Activated CD4-positive, alpha-beta T cell treated with anti-CD3 and anti-CD28 coated beads, Interleukin-2, amount 50 U/mL, for 16 hours (primary cell): ENCODE measurements at places on chromosomes 5 and 9.

GRCh38 chr9:92740446-92740961, 24.1 kb downstream of the BICD2 start:
- DNase-seq: no peak

DNA sequence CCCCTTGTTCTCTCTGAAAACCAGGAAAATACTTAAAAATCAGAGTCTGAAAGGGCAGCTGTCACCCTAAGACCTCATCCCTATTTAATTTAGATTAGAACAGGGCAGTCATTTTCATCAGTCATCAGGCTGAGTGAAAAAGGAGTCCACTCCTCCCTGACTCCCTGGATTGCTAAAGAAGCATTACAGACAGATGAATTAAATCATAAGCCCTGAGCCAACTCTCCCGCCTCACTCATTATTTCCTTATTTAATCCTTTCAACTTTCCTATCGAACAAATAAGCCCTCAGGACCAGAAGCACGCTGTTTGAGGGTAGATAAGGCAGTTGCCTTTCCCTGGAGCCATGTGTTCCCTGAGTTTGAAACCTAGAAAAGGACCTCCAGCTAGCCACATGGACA, 201.9 kb upstream of the ANKRD55 start:
- DNase-seq: no peak

DNA sequence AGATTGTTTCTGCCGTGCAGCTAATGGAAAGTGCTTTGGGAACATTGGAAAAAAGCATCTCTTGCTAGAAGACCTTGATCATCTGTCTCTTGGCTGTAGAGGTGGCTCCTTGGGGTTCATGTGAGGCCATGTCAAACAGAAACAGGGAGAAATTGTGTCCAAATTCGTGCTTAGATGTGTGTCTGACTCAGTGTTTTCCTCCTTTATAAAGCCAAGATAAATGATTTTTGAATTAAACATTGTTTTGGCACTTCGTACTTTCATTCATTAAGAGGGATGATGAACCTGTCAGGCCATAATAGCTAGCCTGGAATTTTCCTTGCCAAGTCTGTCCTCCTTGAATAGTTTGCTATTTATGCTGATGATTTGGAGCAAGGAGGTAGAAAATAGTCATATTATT, 143.8 kb downstream of the FBXL7 start:
- no peak for DNase-seq

DNA sequence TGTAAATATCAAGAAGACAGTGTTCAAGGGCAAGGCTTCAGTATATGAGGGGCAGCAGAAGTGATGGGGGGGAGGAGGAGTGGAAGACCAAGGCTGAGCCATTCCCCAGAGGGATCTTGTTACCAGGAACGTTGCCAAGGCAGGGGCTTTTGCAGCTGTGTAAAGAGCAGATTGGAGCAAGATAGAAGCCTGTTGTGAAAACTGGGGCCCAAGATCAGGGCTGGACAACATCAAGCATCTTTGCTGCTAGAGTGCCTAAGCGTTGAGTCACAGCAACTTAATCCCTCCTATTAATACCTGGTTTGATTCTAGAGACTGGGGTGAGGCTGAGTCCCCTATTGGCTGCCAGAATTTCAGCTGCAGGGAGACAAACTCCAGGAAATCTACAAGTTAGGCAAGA, 18.4 kb upstream of the ERCC6L2 start:
- DNase-seq: no peak

GRCh38 chr9:121750715-121751623, 99.5 kb downstream of the DAB2IP start:
- DNase-seq: no peak

GRCh38 chr9:18829873-18830272, 203.1 kb downstream of the SAXO1 start:
- no peak for DNase-seq

DNA sequence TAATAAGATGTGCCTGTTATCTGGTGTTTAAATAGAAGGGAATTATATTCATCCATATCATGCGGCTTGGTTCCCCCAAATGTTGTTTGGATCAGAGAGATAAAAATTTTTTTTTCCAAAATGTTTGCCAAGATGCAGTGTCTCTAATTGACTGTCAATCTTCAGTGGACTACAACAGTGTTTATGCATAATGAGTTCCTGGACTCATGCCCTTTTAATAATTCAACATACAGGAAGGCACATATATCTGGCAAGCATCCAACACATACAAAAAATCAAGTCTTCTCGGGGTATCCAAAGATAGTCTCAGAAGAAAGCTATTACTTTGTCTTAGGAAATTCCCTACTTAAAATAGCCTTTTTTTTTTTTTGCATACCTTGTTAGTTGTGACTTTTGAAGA, 1534.7 kb downstream of the EFNA5 start:
- no peak for DNase-seq

- DNase-seq: peak; percentile 39
Measured at GRCh38 chr5:5421149-5421960, 1.1 kb upstream of the ICE1 start.

- no peak for DNase-seq
Measured at GRCh38 chr5:157050050-157050449, 8.9 kb downstream of the HAVCR1 start.

DNA sequence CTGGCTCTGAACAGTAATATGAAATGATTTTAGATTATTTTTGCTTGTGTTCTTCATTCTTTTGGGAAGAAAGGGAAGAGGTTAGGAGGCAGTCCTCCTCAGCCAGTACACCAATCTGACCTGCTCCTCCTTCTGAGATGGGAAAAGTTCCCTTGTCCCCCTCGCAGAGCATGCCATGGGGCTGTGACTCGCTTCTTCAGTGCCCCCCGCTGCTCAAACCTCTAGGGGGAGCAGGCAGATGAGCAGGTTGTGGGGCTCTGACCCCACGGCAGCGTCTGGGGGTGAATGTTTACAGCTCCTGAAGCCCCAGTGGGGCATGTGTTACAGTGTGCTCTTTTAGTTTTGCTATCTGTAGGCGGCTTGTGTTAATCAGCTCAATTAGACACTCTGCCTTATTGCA, 50.9 kb upstream of the KLF9 start:
- DNase-seq: no peak

GRCh38 chr5:34790069-34790468, 48.9 kb upstream of the TTC23L start:
- DNase-seq: no peak

GRCh38 chr5:134846641-134846960, 833 bp downstream of the C5orf24 start:
- peak; percentile 43 for DNase-seq

GRCh38 chr5:147406636-147407035, 103.2 kb downstream of the DPYSL3 start:
- DNase-seq: no peak

- no peak for DNase-seq
Measured at GRCh38 chr5:37873988-37874387, 34.1 kb upstream of the GDNF start.

DNA sequence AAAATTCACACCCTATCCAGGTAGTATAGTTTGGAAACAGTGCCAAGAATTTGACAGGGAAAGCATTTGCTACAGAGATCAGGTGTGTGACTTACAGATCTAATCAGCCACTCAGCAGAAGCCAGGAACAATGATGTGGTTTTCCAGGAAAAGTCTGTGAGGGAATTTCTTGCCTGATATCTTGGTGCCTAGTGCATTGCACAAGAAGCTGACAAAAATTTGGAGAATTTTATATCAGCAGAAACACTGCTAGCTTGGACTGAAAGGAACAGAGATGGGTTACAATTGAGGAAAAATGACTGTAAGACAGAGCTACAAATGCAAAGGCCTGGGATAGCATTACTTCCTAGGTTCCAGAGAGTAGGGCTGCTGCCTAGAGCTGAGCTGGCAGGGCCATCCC, 658.1 kb upstream of the CHD1 start:
- DNase-seq: no peak

- DNase-seq: no peak
Measured at GRCh38 chr9:95025213-95026147, 292.0 kb downstream of the FANCC start.
